NCI-H146 (cell line): ENCODE measurements at places on chromosomes 7 and 10.

DNA sequence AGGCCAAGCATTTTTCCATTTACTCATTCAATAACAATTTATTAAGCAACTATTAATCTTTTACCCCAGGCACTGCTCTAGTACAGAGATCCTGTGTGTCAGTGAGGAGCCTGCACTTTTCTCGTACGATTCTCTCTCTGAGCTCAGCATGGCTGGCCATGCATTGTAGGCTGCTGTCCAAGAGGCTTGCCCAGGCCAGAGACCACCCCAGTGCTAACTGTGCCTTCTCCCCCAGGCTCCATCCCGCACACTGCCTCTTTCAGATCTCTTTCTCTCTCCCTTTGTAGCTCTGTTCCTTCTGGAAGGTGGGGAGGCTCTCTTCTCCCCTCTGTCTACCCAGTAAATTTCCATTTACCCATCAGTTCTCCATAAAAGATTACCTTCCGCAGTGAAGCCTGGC lies 101.0 kb upstream of the IKZF1 start:
- DNase-seq, result no peak

DNA sequence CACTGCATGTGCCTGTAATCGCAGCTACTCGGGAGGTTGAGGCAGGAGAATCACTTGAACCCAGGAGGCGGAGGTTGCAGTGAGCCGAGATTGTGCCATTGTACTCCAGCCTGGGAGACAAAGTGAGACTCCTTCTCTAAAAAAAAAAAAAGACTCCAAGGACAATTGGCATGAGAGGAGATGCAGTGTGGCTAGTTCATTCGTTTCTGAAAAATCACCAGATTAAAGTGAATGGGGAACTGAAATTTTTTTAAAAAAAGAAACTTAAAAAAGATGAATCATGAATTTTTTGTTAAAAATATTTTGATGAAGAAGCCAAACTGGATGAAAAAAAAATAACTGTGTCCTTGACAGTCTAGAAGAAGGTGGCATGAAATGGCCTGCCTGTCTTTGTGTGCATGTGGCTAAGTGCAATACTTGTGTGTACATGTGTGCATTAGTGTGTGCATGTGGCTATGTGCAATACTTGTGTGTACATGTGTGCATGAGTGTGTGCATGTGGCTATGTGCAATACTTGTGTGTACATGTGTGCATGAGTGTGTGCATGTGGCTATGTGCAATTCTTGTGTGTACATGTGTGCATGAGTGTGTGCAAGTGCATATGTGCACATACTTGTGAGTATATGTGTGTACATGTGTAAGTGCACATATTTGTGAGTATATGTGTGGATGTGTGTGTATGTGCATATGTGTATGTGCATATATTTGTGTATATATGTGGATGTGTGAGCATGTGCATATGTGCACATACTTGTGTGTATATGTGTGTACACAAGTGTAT lies 391.7 kb upstream of the KLF6 start:
- no peak for DNase-seq

GRCh38 chr7:19670806-19671205 lies 38.0 kb downstream of the POLR1F start:
- no peak for DNase-seq

- no peak for DNase-seq
These were observed 81.7 kb downstream of the DLG5 start for GRCh38 chr10:77844713-77845445.

DNA sequence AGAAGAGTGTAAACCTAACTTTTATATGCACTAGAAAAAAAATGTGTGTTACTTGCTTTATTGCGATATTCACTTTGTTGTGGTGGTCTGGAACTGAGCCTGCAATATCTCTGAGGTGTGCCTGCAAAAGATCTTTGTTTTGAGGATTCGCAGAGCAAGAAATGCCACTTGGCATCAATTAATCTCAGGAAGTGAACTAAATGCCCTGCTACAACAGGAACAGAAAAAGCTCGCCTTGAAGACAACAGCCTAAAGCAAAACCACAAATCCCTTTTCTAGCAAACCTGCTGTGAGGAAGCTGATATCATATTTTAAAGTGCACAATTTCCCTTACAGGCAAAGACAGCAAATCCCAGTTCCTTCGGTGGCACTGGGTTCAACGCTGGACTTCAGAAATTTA lies 675.8 kb downstream of the KCNMA1 start:
- no peak for DNase-seq

DNA sequence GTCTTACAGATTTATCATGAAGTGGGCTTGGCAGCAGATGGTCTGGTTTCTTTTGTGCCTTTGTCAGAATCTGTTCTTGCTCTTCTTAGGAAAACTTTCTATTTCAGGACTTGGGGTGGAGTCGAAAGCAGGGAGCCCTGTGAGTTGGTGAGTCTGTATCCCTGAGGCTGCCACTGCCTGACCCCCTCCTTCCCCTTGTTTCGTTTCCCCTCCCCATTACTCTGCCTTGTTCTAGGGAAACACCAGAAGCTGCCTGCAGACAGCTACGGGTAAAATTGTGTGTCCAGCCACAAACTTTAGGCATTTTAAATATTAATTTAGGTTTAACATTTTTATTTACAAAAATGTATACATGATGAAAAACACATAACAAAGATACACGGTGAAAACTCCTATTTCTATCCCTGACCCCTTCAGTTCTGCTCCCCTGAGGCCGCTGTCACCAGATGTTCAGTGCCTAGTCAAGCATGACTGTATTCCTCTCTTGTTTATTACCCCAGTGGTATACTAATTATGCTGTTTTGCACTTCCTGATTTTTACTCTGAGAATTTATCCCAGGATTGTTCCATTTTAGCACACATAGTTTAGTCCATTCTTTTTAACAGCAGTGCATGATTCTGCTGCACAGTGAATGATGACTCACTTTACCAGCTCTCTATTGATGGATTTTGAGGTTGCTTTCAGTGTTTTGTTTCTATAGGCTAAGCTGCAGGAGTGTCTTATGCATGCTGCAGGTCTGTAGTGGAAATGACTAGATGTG lies 9.1 kb downstream of the TSPAN14 start:
- no peak for DNase-seq

GRCh38 chr7:142997456-142997989 lies 29.4 kb downstream of the OR9A2 start:
- DNase-seq, result no peak

DNA sequence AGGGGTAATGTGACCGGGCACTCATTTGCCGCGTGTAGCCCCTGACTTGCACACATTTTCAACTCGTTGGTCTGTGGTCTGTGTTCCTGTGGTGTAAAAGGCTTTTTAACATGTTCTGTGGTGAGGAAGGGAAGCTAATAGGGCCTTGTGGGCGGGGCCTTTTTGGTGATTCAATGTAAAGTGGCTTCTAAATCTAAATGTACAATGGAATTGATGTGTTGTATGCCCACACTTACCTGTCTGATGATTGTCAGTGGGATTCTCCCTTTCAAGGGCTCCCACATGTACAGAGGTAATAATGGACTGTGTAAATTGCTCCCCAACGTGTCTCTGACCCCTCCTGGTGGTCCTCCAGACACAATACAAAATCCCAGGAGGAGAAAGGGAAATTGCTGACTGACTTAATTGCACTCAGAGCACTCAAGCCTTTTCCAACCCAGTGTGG lies 43.1 kb upstream of the GATAD1 start:
- peak; percentile 47 for DNase-seq

- no peak for DNase-seq
These were observed 83.9 kb downstream of the FGFR2 start for GRCh38 chr10:121514141-121514865.

DNA sequence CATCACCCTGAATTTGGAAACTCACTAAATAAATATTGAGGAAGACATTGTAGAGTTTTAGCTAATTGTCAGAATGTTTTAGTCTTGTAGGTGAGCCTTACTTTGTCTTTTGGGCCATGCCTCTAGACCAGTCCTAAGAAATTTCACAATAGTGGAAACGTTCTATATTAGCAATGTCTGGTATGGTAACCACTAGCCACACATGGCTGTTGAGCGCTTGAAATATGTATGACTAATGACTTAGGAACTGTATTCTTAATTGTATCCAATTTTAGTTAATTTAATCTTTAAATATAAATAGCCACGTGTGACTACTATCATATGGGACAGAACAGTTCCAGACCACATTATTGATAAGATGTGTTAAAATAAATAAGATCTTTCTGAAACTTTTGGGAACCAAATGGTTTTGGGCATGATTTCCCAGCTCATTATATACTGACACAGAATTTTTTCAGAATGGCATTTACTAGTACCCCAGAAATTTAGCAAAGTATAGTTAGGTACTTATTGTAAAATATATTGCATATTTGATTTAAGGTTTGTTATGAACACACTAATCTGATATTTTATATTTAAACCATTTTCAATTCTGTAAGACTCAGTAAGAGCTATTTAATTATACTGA lies 95.0 kb downstream of the VPS50 start:
- DNase-seq, result no peak

DNA sequence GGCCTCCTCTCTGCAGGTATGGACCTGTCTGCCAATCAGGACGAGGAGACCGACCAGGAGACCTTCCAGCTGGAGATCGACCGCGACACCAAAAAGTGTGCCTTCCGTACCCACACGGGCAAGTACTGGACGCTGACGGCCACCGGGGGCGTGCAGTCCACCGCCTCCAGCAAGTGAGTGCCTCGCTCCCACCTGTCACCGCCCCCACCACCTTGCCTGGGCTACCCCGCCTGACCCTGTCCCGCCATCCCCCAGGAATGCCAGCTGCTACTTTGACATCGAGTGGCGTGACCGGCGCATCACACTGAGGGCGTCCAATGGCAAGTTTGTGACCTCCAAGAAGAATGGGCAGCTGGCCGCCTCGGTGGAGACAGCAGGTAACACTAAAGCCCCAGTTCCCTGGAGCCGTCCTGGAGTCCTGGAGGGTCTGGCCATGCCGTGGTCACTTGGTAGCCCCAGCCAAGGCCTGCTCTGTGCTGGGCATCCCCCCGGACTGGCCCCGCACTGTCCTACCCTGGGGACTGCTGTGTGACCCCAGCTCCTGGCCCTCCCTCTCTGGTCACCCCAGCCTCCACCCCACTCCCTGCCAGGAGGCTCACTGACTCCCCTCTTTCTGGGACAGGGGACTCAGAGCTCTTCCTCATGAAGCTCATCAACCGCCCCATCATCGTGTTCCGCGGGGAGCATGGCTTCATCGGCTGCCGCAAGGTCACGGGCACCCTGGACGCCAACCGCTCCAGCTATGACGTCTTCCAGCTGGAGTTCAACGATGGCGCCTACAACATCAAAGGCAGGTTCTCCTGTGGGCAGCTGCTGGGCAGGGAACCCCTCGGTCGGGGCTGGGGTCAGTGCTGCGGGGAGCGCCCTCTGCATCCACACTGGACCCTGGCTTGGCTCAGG lies 178.0 kb downstream of the RNF216 start:
- no peak for DNase-seq

DNA sequence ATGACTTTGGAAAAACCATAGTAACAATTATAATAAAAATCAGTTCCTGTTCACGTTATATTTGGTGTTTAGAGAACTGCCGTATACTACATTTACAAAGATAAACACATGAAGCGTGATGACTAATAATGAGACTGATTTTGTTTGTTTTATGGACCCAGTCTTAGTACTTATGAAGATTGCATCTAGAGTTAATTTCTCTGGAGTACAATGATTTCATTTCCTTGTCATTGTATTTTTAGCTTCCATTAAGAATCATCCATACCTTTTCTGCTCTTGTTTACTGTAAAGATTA lies 2.9 kb downstream of the RBM20 start:
- DNase-seq, result no peak

DNA sequence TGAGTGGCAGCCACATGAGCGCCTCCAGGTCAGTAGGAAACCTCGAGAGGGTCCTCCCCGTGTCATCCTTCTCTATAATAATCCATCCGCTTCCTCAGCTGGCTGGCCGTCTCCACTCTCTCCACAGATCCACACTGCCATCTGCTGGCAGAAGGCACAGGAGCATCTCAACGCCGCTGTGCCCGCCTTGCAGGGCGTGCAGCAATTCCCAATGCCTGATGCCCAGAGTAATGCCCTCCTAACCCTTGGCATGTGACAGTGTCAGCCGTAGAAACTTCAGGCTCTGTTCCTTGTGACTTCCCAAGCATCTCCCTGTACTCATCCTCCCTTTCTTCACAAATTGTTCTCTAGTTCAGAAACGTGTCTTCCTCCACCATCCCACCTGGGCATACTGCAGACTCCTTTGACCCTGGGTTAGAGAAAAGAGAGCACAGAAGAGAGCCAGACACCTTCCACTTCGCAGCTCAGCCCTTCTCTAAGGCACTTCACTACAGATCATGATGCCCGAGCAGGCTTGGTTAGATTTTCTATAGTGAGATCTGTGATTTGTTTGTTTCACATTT lies 70.8 kb downstream of the XPNPEP1 start:
- DNase-seq, result peak; percentile 59

GRCh38 chr10:7561216-7561893 lies 105.4 kb downstream of the ITIH5 start:
- peak; percentile 82 for DNase-seq

DNA sequence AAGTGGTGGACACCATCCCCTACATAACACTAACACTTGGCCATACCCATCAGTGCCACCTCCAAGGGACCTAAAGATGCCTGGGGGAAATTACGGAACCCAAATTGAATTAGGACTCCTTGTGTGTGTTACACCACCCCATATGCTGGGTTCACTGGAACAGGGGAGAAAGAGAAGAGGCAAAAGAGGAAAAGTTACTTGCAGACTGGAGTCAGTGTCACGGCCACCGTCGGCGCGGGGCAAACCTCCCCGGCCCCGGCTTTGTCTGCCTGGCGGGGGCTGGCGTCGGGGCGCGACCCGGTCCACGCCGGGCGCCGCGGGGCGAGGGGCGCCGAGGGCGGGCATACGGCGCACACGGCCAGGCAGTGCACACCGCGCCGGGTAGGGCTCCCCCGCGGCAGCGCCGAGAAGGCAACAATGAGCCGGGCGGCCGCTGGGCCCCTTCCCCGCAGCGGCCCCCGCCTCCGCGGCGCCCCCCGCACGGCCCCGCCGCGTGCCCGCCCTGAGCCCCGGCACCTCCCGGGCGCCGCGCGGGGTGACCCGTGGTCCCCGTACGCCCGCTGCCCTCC lies 171.1 kb downstream of the FAM107B start:
- DNase-seq, result peak; percentile 61

DNA sequence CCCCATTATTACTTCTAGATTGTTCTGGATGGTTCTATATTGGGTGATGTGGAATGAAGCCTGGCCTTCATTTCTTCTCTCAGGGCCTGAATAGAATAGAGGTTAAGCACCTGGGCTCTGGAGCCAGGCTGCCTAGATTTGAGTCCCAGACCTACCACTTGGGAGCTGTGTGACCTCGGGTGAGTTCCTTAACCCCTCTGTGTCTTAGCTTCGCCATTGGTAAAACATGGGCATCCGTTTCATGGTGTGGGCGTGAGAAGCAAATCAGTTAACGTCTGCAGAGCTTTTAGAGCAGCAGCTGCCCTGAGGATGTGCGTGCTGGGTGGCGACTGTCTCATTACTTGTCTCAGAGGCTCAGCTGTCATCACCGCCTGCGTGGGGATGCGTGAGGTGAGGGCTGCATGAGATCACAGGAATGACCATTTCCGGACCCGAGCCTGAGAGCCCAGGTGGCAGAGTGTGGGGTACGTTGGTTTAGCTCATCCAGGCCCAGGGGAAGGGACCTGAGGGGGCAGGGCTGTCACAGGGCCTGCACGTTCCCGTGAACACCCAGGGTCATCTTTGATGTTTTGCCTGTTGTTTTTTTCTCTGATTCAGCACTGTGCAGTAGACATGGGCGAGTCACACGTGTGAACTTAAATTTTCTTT lies 9.7 kb downstream of the AGAP3 start:
- no peak for DNase-seq

- DNase-seq, result peak; percentile 7
These were observed 534.8 kb downstream of the AUTS2 start for GRCh38 chr7:70132852-70133690.

GRCh38 chr10:63595072-63595471 lies 73.9 kb downstream of the REEP3 start:
- DNase-seq, result no peak

- DNase-seq, result no peak
These were observed 50.6 kb downstream of the PRTFDC1 start for GRCh38 chr10:24901686-24902399.
